ENCODE measurements at places on chromosomes 2 and 18. TPM values are rescaled to one million over a fixed set of nuclear protein-coding genes. Genes with fewer than 3 reads are reported as not detected.

Gene MIB1
- total RNA-seq = 64.1 TPM

Gene IL1RL2
- under 0.01 TPM for total RNA-seq

Gene GBX2
- total RNA-seq = 2.9 TPM

Gene GNLY
- not detected for total RNA-seq

Gene REG3A
- total RNA-seq = not detected

Gene ANKRD62
- total RNA-seq = not detected
